LHCN-M2 (cell line): ENCODE measurements at places on chromosomes 7 and 10. TPM values are rescaled to one million over a fixed set of nuclear protein-coding genes. Genes with fewer than 3 reads are reported as not detected.

GRCh38 chr7:132394283-132395198, 181.7 kb downstream of the PLXNA4 start:
- no peak for DNase-seq

HABP2 gene
- total RNA-seq = not detected in 2 replicates

PLEKHS1 gene
- total RNA-seq = not detected in 2 replicates

GRCh38 chr10:21810582-21811244, 192.8 kb downstream of the DNAJC1 start:
- no peak for DNase-seq

TMEM26 gene
- 0.71 and 1.8 TPM in 2 replicates for total RNA-seq

DNA sequence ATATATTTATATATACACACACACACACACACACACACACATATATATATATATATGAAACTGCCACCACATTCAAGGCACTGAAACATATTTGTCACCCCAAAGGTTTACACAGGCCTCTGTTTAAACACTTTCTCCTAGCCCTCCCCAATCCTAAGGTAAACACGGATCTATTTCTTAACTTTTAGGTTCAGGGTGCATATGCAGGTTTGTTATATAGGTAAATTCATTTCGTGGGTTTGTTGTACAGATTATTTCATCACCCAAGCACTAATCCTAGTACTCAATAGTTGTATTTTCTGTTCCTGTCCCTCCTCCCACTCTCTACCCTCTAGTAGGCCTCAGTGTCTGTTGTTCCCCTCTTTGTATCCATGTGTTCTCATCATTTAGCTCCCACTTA, 305.0 kb downstream of the GPR37 start:
- no peak for DNase-seq

VWDE gene
- 0.11 and 0.51 TPM in 2 replicates for total RNA-seq

DNA sequence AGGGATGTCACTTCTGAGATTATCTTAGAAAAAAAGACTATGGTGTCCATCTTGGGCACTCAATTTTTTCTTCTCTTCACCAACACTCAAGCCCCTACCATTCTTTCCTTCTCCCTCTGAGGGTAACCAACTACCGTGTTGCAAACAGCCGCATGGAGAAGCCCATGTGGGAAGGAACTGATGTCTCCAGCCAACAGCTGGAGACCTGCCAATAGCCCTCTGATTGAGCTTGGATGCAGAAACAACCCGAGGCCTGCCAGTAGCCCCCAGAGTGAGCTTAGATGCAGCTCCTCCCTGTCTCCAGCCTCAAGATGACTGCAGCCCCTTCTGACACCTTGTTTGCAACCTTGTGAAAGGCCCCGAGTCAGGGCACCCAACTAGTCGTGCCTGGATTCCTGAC, 36.4 kb upstream of the CHCHD3 start:
- no peak for DNase-seq

- DNase-seq = no peak
These were observed 522.5 kb downstream of the ETV1 start for GRCh38 chr7:13466874-13467547.

- no peak for DNase-seq
These were observed 313.9 kb downstream of the BMPER start for GRCh38 chr7:34219153-34219718.
